ENCODE measurements at places on chromosomes 13 and 19.

DNA sequence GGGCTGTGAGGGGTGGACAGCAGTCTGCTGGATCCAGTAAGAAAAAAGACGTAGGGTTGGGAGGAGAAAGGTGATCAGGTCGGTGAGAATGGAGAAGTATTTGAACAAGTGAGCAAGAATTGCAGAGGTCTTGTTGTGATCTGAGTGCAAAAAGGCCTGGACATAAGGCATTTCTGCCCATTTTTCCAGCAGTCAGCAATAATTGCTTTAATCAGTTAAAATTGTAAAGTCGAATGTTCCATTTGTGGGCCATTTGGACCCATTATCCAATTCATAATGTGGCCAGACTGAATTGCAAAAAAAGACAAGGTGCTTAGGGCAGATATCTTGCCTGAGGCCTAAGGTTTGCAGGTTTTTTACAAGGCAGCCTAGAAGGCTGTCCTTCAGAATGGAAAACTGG is 86.1 kb downstream of the ZNF737 start:
- no peak for DNase-seq

- no peak for DNase-seq
These were observed 6.2 kb downstream of the RPS19 start for GRCh38 chr19:41866284-41866683.

GRCh38 chr13:79462895-79463294 is 18.1 kb upstream of the NDFIP2 start:
- no peak for DNase-seq

DNA sequence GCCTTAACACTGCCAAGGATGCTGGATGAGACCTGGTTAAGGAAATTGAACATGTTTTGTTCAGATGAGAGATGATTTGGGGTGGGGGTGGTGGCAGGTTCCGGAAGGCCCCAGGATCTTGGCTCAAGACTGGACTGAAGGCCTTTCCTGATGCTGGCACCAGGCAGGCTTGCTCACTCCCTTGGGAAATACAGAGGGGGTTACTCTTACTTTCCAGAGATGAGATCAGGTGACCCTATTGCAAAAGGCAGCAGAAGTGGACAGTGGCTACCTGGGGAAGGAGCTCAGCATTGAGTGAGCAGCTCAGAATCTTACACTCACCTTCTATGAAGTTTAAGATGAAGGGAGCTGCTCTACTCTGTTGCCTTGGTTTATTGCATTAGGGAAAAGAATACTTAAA is 10.8 kb downstream of the GATAD2A start:
- no peak for DNase-seq

DNA sequence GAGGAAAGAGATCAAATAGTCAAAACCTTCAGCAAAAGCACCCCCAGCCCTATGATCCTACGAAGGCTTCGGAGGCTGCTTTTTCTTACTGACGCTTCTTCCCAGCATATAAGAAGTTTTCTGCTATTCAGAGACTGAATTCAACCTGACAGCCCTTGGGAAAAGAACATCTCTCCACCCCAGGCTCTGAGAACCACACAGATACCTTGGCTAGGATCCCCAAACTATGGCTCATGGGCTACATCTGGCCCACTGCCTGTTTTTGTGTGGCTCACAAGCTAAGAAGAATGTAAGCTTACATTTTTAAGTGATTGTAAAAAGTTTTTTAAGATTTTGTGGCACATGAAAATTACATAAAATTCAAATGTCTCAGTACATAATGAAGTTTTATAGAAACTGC is 3.0 kb downstream of the SLC15A1 start:
- no peak for DNase-seq

GRCh38 chr13:36129539-36129938 is 1.6 kb downstream of the DCLK1 start:
- no peak for DNase-seq
